NCI-H1436 treated with DMSO at 0.1 percent for 48 hours (cell line): ENCODE measurements at places on chromosomes 2 and 18.

GRCh38 chr18:79405019-79405780, 9.5 kb downstream of the NFATC1 start:
- no peak for DNase-seq

DNA sequence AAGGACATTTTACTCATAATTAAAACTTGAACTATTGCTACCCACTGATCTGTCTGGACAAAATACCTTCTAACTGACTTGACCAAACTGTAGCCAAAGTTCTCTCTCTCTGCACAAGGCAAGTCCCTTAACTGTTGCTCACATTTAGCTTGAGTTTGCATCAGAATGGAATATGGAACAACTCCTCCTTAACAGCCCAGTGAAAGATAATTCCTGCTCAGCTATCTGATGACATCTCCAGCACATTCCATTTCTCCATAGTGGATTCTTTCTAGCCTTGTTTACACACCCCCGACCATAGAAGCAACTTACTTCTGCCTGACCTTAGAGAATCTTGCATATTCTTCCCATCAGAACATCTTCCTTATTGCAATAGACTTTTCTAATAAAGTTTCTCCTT, 317.2 kb upstream of the CDH2 start:
- DNase-seq = no peak

DNA sequence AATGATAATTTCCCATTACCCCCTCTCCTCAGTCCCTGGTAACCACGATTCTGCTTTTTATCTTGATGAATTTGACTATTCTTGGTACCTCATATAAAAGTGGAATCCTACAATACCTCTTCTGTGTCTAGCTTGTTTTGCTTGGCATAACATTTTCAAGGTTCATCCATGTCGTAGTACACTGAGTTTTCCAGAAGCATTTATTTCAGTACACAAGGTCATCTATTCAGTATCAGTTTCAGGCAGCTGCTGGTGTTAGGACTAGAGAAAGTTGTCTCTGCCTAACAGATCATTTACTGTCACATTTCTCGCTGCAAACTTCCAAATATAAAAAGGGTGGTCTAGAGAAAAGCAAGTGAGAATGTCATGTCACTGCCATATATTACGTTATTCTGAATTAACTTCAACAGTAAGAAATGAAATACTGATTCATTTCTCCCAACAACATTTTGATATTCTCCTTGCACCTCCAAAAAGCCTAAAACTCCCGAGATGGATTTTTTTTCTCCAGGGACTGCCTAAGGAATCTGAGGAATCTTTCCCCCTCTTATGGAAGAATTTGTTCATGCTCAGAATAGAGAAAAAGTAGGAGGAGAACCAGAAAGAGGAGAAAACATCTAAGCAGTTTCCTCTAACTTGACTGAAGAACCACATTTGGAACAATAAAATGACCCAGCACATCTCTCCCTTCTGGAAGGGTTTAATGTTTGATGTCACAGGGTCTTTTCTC, 36.0 kb downstream of the CDK15 start:
- no peak for DNase-seq

DNA sequence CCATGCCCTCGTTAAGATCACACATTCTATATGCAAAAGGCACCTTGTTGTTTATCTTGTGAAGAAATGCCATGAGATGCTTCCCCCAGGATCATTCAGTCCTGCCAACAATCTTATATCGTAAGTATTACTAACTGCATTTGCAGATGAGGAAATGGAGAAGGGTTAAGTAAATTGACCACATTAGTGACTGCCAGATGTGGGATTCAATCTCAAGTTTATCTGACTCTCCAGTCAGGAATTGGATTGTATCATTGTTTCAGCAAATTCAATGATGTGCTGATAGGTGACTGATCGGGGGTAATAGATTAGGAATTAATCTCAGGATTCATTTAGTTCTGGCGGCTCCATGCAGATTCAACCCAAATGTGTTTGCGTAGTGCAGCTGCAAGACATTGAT, 106.2 kb downstream of the CNTNAP5 start:
- DNase-seq = no peak

DNA sequence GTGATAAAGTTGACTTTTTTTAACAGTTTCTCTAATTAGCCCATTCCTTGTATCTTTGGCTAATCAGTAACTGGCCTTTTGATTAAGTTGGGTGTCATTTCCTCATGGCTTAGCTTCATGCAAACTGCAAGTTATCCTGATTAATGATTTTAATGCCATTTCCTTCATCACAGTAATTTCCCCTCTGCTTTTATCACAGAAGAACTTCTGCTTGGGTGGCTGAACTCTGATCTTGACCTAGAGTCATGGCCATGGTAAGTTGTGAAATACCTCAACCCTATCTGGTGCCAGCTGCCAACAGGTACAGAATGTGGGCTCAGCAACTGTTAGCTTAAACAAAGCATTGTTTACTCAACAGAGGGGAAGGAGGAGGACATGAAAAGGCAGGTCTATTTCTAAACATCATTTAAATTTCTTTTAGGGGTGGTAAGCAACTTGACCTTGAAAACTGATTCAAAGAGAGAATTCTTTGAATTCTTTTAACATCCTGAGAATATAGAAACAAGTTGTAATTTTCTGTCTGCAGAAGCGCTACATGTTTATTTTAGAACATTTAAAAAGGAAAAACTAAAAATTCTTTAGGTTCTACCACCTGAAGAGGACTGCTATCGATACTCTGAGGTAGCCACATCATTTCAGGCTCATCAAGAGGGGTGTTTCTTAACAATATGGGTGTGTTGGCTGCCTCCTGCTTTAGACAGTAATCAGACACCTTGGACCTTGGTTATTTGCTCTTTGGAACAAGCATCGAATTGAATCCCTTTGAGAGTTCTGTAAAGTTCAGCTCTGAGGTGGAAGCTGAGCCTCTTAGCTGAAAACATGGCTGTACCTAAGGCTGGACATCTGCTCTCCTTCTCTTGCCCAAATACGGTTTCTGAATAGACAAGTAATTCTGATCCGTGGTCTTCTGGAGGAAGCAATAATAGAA, 39.7 kb downstream of the ANXA4 start:
- no peak for DNase-seq

- no peak for DNase-seq
These were observed 278.7 kb upstream of the PXDN start for GRCh38 chr2:2022941-2023586.

GRCh38 chr2:90069290-90069894, 1377.9 kb downstream of the RPIA start:
- no peak for DNase-seq
